ENCODE measurements at places on chromosomes 13 and 19.

- DNase-seq = no peak
Observed at GRCh38 chr19:55492362-55492944, 4.2 kb downstream of the SSC5D start.

- DNase-seq = no peak
Observed at GRCh38 chr19:42229301-42229854, 9.3 kb downstream of the ZNF526 start.

GRCh38 chr19:46748325-46749109 lies 2.3 kb upstream of the STRN4 start:
- DNase-seq = no peak

DNA sequence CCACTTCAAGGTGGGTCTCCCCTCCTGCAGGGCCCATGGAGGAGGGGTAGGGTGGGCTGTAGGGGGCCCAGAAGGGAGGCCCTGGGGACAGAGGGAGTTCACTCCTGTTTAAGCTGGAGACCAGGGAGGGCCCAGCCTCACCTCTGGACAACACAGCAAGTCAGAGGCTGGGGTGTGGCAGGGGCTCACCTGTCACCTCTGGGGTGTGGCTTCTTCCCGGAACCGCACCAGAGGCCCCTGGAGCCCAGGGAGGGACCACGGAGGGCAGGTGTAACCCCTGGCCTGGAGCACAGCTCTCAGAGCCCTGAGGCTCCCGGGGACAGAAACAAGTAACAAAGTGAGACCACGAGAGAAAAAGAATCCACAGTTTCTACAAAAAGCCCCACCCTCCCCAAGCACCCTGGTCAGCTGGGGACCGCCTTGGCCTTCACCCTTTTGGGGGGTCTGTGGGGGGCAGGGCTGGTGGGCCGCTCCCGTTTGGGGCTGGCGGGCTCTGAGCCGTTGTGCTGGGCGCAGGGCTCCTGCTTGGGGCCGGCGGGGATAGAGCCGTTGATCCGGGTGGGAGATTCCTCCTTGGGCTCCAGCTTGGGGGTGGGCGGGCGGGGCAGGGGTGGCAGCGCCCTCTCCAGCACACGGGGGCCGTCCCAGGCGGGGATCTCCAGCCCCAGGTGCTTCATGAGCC lies 8.0 kb downstream of the SIRT6 start:
- DNase-seq = no peak

GRCh38 chr19:6518145-6518911 lies 12.5 kb upstream of the TNFSF9 start:
- no peak for DNase-seq

DNA sequence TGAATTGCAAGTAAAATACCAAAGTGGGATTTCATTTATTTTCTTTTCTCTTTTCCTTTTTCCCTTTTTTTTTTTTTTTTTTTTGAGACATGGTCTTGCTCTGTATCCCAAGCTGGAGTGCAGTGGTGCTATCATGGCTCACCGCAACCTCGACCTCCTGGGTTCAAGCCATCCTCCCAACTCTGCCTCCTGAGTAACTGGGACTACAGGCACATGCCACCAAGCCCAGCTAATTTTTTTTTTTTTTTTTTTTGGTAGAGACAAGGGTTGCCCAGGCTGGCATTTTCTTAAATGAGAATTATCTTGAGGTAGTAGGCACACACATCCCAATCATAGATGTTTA lies 68.5 kb upstream of the GPR183 start:
- no peak for DNase-seq

GRCh38 chr13:76692346-76692745 lies 193.9 kb downstream of the KCTD12 start:
- no peak for DNase-seq

GRCh38 chr19:3976495-3977241 lies 5.8 kb upstream of the DAPK3 start:
- DNase-seq = no peak

DNA sequence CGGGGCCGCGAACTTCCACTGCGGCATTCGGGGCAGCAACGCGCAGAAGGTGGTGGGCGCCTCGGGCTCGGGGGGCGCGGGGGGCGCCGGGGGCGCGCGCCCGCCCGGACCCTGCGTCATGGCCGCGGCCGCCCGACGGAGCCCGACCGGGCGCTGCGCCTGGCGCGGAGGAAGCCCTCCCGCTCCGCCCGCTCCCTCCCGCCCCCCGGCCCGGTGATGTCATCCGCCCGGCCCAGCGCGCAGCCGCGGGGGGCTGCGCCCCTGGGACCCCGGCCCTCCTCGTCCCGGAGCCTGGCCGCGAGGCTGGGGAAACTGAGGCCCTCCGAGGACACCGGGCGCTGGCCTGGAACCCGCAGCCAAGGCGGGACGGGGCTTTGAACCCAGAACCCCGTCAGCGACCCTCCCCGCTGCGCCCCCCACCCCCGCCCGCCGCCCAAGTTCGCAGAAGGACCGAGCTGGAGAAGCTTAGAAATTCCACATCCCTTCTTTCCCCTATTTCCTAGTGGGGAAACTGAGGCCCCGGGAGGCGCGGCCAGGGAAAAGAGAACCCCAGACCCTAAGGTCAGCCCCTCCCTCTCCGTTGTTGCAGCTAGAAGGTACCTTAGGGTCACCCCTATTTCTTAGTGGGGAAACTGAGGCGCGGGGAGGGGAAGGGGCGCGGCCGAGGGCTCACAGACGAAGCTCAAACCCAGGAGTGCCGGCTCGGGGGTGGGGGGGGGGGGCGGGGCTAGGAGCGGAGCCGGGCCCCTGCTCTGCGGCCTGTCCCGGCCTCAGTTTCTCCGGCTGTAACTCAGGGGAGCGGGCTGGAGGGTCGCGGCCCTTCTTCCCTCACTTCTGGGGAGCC lies at the start of gene SHC2:
SHC2 (minus strand) TSS at position 157 of the 844 bp plus-strand sequence; CDS start at position 120, 37 bp downstream.
- no peak for DNase-seq

GRCh38 chr13:102399791-102400674 lies 1.8 kb downstream of the FGF14 start:
- DNase-seq = no peak

DNA sequence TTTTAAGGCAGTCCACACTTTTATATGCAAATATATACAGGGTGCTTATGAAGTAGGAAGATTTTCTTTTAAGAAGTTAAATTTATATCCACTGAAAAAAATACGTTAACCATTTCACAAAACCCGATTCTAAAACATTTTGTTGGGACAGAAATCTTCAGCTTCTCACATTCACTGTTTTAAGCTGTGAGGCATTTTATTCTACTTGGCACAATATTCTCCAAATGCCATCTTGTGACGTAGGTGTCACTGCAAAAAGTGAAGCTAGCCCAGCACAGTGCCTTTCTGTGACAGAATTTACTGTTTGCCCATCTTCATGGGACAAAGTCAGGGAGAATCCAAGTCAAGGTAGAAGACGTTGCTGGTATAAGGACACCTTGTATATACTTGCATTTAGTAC lies 94.5 kb upstream of the SLC15A1 start:
- no peak for DNase-seq

GRCh38 chr13:51532736-51533197 lies 51.5 kb upstream of the WDFY2 start:
- DNase-seq = no peak

GRCh38 chr13:28031896-28032288 lies 43.4 kb upstream of the URAD start:
- no peak for DNase-seq

DNA sequence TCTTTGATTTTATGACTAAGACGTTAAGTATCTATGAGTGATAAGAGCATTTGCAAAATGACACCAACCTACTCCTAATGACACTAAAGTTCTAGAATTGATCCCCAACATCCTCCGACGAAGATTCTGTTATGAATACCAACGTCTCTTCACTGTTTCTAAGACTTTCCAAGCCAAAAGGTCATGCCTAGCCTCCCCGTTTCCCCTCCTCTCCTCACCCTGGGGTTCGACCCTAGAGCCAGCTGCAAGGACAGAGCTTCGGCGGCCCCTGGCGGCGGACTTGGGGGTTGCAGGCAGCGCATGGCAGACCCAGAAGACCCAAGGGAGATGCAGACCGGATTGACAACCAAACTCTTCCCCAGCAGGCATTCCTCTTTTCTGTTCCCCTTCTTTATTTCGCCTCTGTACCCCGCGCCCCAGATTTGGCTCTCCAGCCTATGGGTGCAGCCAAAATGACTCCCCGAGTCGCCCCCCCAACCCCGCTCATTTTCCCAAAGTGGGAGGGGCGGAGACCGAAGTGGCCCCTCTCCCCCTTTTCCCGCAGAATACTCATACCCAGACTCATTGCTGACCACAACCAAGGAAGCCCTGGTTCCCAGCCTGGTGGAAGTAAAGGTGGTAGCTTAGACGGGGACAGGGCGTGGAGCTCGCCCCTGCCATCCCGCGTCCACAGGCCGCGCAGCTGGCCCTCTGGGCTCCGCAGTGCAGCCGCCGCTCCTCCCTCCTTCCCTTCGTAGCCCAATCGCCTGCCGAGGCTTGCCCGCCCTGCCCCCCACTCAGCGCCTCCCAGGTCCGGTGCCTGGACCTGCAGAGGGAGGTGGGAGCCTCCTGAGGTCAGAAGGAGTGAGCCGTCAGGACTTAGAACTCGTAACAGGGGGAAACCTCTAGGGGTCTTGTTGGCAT lies 4.1 kb upstream of the EML2 start:
- peak; percentile 84 for DNase-seq

DNA sequence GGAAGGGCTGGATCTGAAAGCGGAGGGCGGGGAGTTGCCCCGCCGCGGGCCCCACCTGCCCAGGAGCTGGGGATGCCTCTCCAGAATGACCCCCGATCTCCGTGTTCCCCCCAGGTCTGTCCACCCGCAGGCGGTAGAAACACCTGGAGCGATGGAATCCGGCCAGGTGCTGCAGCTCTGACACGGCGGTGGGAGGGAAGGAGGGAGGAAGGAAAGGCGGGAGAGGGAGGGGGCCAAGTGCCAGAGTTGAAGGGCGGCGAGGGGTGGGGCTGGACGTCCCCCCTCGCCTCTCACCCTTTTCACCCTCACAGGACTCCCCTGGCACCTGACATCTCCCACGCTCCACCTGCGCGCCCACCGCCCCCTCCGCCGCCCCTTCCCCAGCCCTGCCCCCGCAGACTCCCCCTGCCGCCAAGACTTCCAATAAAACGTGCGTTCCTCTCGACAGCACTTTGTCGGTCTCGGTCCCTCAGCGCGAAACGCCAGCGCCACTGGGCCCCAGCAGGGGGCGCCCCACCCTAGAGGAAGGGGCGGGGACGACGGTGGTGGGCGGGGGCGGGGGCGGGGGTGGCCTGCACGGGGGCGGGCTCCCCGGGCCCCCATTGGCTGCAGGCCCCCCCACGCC lies 337 bp upstream of the FXYD7 start:
- DNase-seq = no peak

GRCh38 chr19:52600639-52601024 lies 30.5 kb downstream of the ZNF701 start:
- no peak for DNase-seq

- no peak for DNase-seq
Observed at GRCh38 chr19:16645140-16645539, 14.8 kb downstream of the SMIM7 start.

DNA sequence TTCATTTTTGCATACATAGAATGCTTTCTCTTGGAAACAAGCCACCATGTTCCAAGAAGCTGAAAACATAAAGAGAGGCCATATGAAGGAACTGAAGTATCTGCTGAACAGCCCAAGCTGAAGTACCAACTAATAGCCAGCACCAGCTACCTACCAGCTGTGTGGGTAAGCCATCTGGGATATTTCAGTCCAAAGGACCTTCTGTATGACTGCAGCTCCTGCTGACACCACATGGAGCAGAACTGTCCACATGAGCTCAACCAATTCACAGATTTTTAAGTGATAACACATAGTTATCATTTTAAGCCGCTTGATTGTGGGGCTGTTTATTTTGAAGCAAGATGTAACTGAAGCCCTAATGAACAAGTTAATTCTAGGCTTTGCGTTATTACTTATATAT lies 621.1 kb upstream of the KLHL1 start:
- no peak for DNase-seq

GRCh38 chr13:65125236-65125635 lies 2104.9 kb downstream of the PCDH9 start:
- no peak for DNase-seq

DNA sequence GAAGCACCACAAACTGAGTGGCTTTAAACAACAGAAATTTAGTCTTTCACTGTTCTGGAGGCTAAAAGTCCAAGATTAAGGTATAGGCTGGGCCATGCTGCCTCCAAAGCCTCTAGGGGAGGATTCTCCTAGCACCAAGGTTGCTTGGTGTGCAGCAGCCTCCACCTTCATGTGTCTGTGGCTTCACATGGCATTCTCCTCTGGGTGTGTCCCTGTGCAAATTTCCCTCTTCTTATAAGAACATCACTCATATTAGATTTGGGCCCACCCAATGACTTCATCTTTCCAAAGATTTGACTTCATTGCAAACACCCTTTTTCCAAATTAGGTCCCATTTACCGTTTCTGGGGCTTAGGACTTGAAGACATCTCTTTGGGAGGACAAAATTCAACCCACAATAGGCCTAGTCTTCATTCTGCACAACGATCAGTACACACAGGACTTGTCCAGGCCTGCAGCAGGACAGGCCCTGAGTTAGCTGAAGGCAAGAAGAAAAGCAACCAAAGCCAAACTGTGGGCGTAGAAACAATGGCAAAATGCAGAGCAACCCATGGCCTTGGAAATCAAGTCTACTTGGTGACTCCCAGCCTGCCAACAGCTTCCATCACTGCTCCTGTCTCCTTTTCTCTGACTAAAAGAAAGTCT lies 521.2 kb upstream of the NBEA start:
- DNase-seq = no peak

DNA sequence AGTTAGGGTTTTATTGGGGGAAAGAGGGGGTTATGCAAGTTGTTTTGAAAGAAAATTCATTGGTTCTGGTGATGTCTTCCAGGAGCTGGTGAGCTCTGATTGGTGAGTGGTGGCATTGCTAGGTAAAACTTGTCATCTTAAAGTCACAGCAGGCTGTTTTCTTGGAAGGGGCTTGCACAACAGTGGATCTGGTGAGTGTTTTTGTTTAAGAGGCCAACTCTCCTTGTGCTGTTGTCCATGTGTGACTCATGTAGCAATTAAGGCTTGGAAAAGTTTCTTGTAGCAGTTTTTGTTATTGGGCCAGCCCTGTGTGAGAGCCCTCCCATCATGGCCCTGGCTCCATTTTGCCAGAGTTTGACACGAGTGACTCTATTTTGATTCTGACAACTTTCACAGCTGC lies 109.4 kb downstream of the RFC3 start:
- DNase-seq = no peak

DNA sequence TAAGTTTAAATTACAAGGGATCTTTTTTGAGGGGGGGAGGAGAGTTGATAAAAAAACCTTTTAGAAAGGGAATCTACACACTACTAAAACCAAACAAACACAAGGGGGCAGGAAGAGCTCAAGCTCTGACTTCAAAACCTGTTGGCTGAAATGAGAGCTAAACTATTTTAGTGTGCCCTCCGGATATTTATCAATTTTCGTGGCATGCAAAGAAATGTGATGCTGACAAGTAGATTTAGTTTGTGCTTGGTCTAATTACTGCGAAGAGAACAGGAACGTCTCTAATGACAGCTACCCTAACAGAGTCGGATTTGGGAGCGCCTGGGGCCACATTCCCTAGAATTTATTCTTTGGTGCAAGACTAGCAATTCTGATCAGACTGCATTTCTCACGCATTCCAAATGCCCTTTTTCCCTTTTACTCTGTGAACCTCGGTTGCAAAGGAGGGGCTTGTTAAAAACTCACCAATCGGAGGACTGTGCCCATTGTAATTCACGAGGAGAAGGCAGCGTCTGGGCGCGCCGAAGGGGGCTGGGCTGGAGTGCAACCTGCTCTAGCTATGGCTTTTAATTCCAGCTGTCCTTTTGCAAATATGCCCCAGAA lies 802 bp upstream of the FREM2 start:
- DNase-seq = no peak

- DNase-seq = no peak
Observed at GRCh38 chr19:14432791-14433553, at the start of gene PKN1. TSS of gene PKN1 (plus strand) at chr19:14433306. CDS start at chr19:14433522, 216 bp downstream.

GRCh38 chr19:42634409-42635232 lies 39.9 kb upstream of the CEACAM8 start:
- peak; percentile 50 for DNase-seq
